ENCODE measurements at places on chromosomes 4 and X.

- no peak overlapping the region for H3K27ac ChIP-seq
- DNase-seq, result no peak
- no peaks in the 10 kb centered on the region for H3K36me3 ChIP-seq
- H3K4me3 ChIP-seq, result no peak overlapping the region
Observed at GRCh38 chr4:15390494-15390893, 37.3 kb upstream of the C1QTNF7 start.

DNA sequence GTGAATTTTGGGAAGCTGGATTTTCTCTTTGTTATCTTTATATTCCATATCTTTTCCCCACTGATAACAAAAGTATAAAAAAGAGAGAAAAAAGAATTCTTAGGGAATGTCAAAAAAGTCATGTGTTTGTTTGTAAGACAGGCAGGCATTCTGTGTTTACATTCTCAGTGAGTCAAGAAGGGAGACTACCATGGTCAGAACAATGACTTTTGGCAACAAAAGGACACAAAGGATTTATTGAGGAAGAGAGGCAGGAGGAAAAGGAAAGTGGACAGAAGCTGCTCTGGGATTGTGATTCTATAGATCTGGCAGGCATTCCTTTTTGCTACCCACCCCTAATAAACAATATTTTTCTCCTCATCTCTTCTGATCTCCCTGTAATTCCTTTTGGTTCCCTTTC lies 5.9 kb upstream of the ANK2 start:
- H3K27me3 ChIP-seq, result no peaks in the 10 kb centered on the region
- H3K4me3 ChIP-seq, result no peak overlapping the region
- DNase-seq, result no peak
- H3K4me1 ChIP-seq, result no peaks in the 10 kb centered on the region
- no peaks in the 10 kb centered on the region for H3K36me3 ChIP-seq
- no peak overlapping the region for H3K27ac ChIP-seq

DNA sequence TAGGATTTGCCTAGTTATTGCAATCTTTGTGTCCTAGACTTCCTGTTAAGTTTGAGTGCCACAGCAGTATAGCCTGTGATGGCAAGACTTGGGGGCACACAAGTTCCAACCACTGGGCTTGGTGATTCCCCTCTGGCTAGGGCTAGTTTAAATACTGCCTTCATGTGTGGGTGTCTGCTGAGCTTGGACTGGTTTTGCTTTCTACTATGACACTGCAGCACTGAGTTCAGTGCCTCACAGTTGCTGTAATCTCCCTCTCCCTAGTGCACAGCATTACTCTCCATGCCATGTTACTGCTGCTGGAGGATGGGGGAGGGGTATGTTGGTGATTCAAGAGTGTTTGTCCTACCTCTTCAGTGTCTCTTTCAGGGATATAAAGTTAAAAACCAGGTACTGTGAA lies 379.6 kb downstream of the IL15 start:
- no peak for DNase-seq
- H3K36me3 ChIP-seq, result no peaks in the 10 kb centered on the region
- H3K27me3 ChIP-seq, result no peaks in the 10 kb centered on the region
- H3K4me3 ChIP-seq, result no peak overlapping the region

DNA sequence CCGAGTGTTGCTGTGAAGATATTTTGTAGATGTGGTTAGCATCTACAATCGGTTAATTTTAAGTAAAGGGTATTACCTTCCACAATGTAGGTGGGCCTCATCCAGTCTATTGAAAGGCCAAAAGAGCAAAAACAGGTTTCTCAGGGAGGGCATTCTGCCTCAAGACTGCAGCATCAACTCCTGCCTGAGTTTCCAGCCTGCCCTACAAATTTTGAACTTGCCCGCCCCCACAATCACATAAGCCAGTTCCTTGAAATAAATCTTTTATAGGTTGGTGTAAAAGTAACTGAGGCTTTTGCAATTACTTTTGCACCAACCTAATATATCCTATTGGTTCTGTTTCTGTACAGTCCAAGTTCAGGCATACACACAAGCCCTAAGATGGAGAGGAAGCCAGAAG lies 22.1 kb upstream of the PI4K2B start:
- no peaks in the 10 kb centered on the region for H3K36me3 ChIP-seq
- no peak overlapping the region for H3K4me3 ChIP-seq
- H3K27me3 ChIP-seq, result no peaks in the 10 kb centered on the region
- no peak overlapping the region for H3K27ac ChIP-seq
- no peak for DNase-seq

DNA sequence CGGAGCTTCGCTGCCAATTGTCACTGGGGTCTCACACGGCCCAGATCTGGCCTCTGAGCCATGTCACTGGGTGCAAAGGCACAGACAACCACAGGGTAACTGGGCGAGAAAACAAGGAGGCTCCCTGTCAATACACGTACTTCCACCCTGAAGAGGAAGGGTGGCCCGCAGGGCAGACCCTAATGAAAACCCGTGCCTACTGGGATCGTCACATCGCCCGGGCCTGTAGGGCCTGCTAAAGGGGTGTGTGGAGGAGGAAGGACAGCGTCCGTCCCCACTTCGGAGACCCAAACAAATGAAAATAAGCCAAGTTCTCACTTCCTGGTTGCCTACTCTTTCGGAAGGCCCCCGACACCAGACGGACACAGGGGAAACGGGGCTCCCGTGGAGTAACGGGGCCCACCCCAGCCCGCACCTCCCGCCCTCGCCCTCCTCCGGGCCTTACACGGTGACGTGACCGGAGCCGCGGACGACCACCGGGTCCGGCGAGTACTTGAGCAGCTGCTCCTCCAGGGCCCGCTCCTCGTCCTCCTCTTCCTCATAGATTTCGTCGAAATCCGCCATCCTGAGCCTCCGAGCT lies 578 bp downstream of the CHIC2 start:
- H3K27ac ChIP-seq, result peak overlapping the region; percentile 85
- no peaks in the 10 kb centered on the region for H3K27me3 ChIP-seq
- peaks cover 33% of the 10 kb centered on the region for H3K4me1 ChIP-seq
- H3K36me3 ChIP-seq, result no peaks in the 10 kb centered on the region

DNA sequence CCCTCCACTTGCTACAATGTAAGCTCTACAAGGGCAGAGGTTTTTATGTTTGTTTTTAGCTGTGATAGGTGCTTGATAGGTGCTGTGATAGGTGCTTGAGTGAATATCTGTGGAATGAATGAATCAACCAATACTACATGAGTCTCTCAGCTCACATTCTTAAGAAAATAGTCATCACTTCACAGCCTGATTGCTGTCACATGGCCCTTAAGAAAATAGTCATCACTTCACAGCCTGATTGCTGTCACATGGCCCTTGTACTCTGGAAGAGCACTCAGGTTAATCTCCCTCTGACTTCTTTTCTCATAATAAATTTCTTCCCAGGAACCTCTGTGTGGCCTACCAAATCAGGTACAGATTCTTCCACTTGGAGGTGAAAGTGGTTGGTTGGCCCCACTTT lies 335.2 kb downstream of the TENM3 start:
- H3K27me3 ChIP-seq, result no peaks in the 10 kb centered on the region
- H3K36me3 ChIP-seq, result no peaks in the 10 kb centered on the region
- H3K27ac ChIP-seq, result no peak overlapping the region

- H3K36me3 ChIP-seq, result no peaks in the 10 kb centered on the region
- no peak overlapping the region for H3K4me3 ChIP-seq
- H3K27me3 ChIP-seq, result peaks cover 38% of the 10 kb centered on the region
- no peak overlapping the region for H3K27ac ChIP-seq
Observed at GRCh38 chr4:153223427-153223801, 19.2 kb downstream of the TRIM2 start.

DNA sequence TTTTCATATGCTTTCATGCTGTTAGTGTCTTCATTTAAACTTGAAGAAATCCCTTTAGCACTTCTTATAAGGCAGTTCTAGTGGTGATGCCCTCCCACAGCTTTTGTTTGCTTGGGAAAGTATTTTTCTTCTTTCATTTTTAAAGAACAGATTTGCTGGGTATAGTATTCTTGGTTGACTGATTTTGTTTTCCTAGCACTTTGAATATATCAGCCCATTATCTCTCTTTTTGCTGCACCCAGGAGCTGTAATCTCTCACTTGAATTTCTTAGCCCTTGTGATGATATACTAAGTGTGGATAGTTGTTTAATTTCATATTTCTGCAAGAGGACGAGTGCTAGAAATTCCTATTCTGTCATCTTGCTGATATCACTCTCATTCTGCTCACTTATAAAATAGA lies 283.7 kb downstream of the GPAT3 start:
- no peak overlapping the region for H3K4me3 ChIP-seq
- H3K4me1 ChIP-seq, result no peaks in the 10 kb centered on the region
- H3K27ac ChIP-seq, result no peak overlapping the region
- H3K27me3 ChIP-seq, result no peaks in the 10 kb centered on the region
- no peaks in the 10 kb centered on the region for H3K36me3 ChIP-seq

DNA sequence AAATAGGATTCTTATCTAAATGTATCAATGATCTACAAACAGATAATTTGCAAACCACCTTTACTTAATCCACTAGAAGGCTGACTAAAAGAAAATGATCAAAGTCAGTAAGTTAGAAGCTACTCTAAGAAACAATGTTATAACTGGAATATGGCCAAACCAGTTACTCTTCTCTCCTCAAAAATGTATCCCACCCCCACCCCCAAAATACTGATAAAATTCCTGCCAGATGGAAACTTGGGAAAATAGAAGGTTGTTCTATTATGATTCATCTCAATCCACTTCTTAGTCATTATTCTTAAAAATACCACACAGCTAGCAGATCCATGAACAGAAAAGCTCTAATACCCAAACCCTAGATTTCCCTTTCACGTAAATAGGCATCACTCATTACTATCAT lies 206.4 kb downstream of the KLHL13 start:
- H3K4me1 ChIP-seq, result no peaks in the 10 kb centered on the region
- no peaks in the 10 kb centered on the region for H3K36me3 ChIP-seq
- no peak overlapping the region for H3K4me3 ChIP-seq
- DNase-seq, result no peak

DNA sequence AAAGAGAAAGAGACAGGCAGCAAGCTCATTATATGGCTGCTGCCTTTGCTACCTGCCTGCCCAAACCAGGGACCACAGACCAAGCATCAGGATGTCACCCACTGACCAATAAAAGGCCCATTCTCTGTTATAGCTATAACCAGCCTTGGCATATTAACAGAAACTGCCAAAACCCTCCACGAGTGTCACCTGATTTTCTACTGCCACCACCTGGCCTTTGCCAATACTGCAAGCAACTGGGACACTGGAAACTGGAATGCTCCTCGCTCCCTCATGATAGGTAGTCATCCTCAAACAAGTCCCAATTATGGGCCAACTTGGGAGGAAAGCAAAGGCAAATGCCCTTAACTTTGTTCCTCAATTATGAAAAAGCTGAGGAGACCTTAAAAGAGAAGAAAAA lies 76.0 kb downstream of the SPIN4 start:
- H3K36me3 ChIP-seq, result no peaks in the 10 kb centered on the region
- DNase-seq, result peak; percentile 38
- H3K4me3 ChIP-seq, result no peak overlapping the region
- no peaks in the 10 kb centered on the region for H3K4me1 ChIP-seq
- no peak overlapping the region for H3K27ac ChIP-seq

- DNase-seq, result no peak
- no peak overlapping the region for H3K27ac ChIP-seq
- H3K27me3 ChIP-seq, result no peaks in the 10 kb centered on the region
Observed at GRCh38 chrX:148416142-148416541, 84.3 kb upstream of the AFF2 start.

DNA sequence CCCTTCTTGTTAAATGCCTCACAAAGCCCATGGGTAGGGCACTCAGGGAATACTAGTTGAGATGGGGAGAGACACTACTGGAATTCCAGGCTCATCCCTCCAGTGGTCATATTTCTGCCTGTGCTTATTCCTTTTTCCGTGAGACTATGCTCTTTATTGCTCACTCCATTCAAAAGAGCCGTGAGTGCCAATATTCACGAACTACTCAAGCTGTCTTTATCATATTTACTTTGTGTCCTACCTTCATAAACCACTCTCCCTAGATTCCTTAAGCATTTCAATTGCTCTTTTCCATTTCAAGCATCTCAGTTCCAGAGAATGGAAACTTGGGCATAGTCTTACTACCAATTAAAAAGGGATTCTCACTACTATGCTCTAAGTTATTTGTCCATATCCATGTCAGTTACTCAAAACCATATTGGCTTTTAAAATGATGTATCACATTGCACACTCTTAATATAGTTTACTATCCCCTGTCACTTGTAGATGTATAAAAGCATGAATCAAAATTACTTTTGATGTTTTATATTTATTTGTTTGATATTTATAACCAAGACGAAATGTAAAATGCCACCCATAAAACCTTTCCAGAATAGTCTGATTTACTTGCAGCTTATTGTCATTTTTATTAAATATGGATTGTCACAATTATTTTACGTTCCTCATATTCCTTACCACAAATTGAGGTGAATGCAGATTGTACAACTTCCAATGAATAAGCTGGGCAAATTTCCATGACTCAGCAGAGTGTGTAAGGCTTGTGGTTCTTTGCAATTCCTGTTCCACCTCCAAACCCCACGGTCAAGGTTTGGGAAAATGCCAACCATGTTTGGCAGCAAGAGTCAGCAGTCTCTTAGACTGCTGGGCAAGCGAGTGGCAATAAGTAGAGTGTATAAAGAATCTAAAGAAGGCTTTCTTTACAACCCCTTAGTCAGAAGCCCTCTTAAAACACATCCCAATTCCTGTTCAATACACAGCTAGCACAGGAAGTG lies 24.4 kb downstream of the ENOX2 start:
- H3K36me3 ChIP-seq, result no peaks in the 10 kb centered on the region
- H3K27ac ChIP-seq, result no peak overlapping the region
- DNase-seq, result no peak
- no peak overlapping the region for H3K4me3 ChIP-seq
- H3K4me1 ChIP-seq, result peaks cover 18% of the 10 kb centered on the region

- H3K27me3 ChIP-seq, result no peaks in the 10 kb centered on the region
- H3K36me3 ChIP-seq, result no peaks in the 10 kb centered on the region
- H3K4me1 ChIP-seq, result no peaks in the 10 kb centered on the region
- no peak for DNase-seq
- no peak overlapping the region for H3K4me3 ChIP-seq
Observed at GRCh38 chr4:64584125-64584524, 174.9 kb upstream of the TECRL start.
